ENCODE measurements at places on chromosomes 16 and 17. TPM values are rescaled to one million over a fixed set of nuclear protein-coding genes. Genes with fewer than 3 reads are reported as not detected.
A peak's percentile ranks its signal among the peaks of the same experiment; 100 is the strongest.

DNA sequence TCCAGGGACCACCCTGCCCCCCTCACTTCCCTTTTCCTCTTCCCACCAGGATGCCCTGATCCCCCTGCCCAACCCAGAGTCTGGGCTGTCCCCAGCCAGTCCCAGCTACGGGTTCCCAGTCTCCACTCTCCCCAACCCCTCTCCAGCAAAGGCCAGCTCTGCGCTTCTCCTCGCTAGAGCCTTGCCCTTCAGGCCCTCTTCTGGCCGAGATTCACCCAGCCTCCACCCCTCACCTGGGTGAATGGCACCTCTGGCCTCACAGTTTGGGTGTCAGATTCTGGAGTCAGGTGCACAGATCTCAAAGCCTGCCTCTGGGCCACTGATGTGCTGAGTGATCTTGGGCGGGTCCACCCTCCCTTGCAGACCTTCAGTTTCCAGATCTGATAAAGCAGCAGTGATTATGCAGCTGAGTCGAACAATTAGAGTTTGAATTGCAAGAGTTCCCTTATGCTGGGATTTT, 185.6 kb upstream of the TNRC6C start:
- no peak for DNase-seq

GRCh38 chr17:64219571-64219970, 43.5 kb downstream of the TEX2 start:
- DNase-seq = no peak

The HOXB3 gene
- 19.3 TPM for total RNA-seq

- no peak for DNase-seq
Measured at GRCh38 chr16:27995378-27995777, 68.1 kb downstream of the GSG1L start.

- DNase-seq = no peak
Measured at GRCh38 chr17:49964769-49965523, 4.0 kb upstream of the DLX4 start.

The SCO1 gene
- total RNA-seq = 173 TPM

The TMC5 gene
- not detected for total RNA-seq

DNA sequence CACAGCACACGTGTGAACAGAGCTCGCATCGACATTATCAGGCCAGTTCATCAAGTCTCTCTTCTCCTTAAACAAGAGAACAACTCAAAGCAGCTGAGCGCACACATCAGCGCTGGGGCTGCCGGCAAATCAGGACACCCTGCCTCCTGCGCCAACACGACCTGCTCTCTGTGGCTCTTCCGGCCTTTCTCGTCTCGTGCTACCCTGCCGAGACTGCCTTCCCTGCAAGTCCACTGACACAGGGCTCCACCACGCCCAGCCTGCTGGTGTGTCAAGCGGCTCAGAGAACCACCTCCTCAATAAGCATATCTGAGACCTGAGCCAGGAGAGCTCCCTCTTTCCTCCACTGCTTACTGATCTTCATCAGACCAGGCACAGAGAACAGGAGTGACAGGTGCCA, 96.9 kb downstream of the ZNF778 start:
- no peak for DNase-seq

- no peak for DNase-seq
Measured at GRCh38 chr17:35617505-35617904, 30.4 kb downstream of the AP2B1 start.

The IGSF6 gene
- 3.1 TPM for total RNA-seq

DNA sequence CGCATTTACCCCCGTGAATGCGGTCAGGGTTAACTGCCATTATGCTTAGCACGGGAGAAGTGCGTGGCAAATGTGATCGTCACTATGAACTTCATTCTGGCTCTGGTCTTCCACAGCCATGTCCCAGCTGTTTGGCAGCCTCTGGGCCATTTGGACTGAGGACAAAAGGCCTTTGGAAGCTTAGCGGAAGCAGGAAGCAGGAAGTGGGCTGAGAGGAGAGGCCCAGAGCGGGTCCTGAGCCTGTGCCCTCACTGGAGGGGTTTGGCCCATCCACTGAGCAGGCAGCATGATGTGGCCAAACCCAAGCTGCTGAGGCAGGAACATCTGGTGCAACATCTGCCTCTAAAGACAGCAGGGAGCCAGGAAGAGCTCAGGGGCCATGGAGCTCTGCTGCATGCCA, 345.9 kb downstream of the C16orf95 start:
- DNase-seq = no peak

The PKMYT1 gene
- total RNA-seq = not detected

The SPIRE2 gene
- total RNA-seq = not detected

- DNase-seq = no peak
Measured at GRCh38 chr16:5505091-5505887, 407.7 kb upstream of the EEF2KMT start.

The TMEM220 gene
- 0.53 TPM for total RNA-seq

The CYTH1 gene
- 46.5 TPM for total RNA-seq

The EVPLL gene
- not detected for total RNA-seq

- no peak for DNase-seq
Measured at GRCh38 chr16:53216798-53217197, 162.0 kb downstream of the CHD9 start.

- DNase-seq = no peak
Measured at GRCh38 chr17:78249074-78249817, 17.8 kb downstream of the TMEM235 start.

The CCR7 gene
- total RNA-seq = not detected

GRCh38 chr16:22373662-22374310, 633 bp downstream of the CDR2 start:
- peak; percentile 74 for DNase-seq

GRCh38 chr17:63832455-63832854, 5.0 kb upstream of the FTSJ3 start:
- DNase-seq = no peak

DNA sequence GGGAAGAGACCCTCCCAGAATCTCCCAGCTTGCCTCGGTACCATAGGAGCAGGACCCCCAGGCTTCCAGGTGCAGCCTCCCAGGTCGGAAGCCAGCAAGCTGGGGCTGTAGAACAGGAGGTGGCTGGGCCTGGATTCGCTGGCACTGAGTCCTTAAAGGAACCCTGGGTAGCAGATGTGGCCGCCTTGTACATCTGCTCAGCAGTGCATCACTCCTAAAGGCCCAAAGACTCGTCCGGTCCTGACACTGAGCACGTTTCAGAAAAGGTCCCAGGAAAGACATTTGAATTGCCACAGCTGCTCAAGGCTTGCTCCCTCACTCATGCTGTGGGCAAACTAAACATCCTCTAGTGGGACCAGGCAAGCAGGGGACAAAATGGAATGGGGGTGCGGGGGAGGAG, 172.8 kb downstream of the RAB11FIP4 start:
- DNase-seq = no peak

GRCh38 chr16:54582631-54583250, 296.2 kb upstream of the IRX3 start:
- DNase-seq = no peak

DNA sequence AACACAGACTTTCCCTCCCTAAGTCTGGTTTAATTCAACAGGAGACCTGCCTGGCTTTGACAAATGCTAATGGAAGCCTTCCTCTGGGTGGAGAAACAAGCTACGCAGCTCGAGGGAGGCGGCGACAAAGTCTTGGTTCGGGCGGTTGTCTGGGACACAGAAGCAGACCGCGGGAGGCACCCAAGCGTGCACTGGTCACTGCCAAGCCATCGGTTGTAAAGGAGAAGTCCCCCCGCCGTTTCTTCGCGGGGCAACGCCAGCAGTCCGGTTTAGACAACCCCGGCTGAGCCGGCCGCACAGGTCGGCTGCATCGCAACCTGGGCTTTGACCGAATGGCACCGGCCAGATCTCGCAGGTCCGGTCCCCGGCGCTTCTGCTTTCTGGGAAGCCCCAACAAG, 586 bp downstream of the GLYR1 start:
- peak; percentile 71 for DNase-seq

DNA sequence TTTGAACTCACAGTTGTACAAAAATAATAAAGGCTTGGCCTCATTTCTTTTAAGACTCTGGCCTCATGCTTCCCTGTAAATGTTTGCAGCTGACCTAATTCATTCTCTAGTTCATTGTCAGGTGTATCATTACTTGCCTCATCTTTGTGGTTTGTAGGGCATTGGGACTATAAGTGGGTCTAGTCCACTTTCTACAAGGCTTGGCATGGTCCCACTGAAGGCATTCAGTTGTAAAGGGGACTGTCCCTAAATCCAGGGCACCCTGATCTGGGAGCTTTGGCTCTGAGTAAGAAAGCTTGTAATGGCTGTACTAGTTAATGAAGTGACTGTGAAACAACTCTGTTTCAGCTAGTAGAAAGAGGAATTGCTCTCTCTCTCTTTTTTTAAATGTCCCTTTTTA, 2.7 kb downstream of the KCTD2 start:
- no peak for DNase-seq

The HEXIM2 gene
- total RNA-seq = 1.4 TPM

The TERB1 gene
- total RNA-seq = not detected

- no peak for DNase-seq
Measured at GRCh38 chr16:88691924-88692560, 5.7 kb upstream of the SNAI3 start.

- DNase-seq = no peak
Measured at GRCh38 chr16:24771779-24772157, 42.3 kb downstream of the TNRC6A start.
